ENCODE measurements at places on chromosomes 16 and 17.

DNA sequence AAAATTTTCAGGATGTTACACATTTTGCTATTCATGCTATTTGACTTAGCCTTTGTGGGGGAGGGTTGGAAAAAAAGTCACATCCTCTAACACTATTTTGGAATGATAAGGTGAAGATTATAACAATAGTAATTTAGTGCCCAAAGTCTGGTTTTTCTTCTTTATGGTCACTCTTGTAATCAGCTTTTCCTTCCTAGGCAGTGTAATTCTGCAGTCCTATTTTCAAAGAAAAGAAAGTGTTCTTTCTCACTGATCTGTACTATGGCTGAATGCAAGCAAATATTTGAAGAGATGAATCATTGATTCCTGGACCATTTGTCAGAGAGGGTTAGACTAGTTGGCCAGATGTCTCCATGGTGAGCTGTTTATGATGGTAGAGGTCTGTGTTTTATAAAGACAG is 8.4 kb downstream of the RSPRY1 start:
- no peak for DNase-seq

GRCh38 chr16:21134053-21134452 is 16.6 kb downstream of the DNAH3 start:
- no peak for DNase-seq

- no peak for DNase-seq
Observed at GRCh38 chr17:2393954-2394749, 6.7 kb downstream of the MNT start.

- no peak for DNase-seq
Observed at GRCh38 chr17:37447641-37448040, 41.0 kb downstream of the TADA2A start.

DNA sequence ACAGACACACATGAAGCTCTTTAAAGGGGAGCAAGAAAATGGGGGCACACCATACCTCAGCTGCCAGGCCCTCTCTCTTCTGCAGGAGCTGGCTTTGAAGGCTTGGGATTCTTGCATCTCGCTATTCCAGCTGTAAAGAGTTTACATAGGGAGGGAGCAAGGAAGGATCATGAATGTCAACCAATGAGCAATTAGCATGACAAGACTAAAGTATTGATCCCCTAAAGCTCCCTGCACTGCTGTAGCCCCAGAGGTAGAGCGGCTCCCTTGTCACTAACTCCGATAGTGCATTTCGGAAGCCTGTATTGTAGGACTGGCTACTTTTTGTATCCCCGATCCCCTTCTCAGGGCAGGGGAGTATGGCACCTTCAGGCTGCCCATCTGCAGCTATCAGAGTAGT is 113.4 kb upstream of the PMFBP1 start:
- DNase-seq = no peak

- no peak for DNase-seq
Observed at GRCh38 chr17:50111673-50112655, 16.8 kb downstream of the PDK2 start.

DNA sequence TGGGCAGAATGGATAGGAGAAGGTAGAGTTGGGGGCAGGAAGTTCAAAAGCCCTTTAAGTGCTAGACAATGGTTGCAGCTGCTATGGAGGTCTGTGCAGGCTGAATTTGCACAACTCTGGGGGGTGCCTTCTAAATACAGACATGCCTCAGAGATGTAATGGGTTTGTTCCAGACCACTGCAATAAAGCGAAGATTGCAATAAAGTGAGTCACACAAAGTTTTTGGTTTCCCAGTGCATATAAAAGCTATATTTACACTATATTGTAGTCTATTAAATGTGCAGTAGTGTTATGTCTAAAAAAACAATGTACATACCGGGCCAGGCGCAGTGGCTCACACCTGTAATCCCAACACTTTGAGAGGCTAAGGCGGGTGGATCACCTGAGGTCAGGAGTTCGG is 60.5 kb upstream of the MYOCD start:
- no peak for DNase-seq

GRCh38 chr16:71526111-71526631 is at the start of gene CHST4:
Gene CHST4, plus strand, starts transcription at chr16:71526426. Its CDS starts 10,252 bp downstream, at chr16:71536678.
- DNase-seq = peak; percentile 85

DNA sequence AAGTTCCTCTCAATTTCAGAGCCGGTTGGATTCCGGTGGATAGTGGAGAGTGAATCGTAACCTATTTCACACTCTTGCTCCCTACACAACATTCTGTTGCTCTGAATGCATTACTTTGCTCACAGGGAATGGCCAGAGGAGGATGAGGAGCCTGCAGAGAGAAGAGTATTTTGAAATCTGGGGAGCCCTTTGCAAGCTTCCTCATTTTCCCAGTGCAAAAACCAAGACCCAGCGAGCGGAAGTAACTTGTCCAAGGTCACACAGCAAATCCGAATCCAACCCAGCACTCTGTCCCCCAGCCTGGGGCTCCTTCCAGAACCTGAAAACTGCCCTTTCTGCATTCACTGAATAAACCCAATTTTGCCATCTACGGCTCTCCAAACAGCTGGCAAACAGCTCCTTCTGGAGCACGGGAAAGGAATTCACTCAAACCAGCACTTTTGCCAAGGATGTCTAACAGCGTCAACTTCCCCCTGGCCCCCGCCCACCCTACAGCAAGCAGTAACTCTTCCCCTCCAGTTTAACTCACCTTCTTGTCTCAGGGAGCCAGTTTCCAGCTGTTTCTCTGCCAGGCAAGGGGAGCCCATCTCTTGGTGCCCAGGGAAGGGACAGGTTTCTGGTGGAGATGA is 557 bp downstream of the KCNG4 start:
- DNase-seq = no peak

DNA sequence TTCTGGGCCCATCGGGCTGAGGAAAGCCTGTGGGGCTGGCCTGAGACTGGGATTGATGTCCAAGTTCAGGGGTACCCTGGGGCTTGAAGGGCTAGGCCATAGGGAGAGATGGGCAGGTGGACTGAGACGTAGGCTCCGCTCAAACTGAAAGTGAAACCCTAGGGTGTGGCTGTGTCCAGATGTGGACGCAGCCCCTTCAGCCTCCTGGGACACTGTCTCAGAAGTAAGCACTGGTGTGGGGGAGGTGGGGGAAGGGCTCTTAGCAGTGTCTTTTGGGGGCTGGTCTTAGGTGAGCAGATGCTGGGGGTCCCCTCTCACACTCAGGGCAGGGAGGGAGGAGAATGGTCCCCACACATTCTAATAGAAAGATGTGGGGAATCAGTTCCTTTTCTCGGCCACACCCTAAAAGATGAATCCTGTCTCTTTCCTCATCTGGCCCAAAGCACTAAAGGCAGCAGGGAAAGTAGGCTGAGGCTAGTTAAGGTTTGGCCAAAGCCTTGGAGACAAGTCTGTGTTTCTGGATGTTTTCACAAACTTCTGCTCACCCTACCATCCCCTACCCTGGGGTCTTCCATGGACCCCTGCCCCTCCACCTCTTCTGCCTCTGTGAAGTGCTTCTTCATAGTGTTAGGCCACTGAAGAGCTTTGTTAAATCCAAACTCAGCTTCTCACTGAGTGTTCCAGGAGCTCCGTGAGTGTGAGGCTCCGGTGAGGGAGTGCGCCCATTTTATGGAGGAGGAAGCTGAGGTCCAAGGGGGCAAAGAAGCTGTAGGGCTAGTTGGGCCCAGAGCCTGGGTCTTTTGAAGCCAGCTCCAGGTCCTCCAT is 5.6 kb downstream of the FMNL1 start:
- DNase-seq = no peak

- DNase-seq = no peak
Observed at GRCh38 chr16:75203667-75204409, 3.1 kb downstream of the CTRB2 start.

Measured in NCI-H2107 (cell line).